ENCODE measurements at places on chromosomes 5 and 9. TPM values are rescaled to one million over a fixed set of nuclear protein-coding genes. Genes with fewer than 3 reads are reported as not detected.

DNA sequence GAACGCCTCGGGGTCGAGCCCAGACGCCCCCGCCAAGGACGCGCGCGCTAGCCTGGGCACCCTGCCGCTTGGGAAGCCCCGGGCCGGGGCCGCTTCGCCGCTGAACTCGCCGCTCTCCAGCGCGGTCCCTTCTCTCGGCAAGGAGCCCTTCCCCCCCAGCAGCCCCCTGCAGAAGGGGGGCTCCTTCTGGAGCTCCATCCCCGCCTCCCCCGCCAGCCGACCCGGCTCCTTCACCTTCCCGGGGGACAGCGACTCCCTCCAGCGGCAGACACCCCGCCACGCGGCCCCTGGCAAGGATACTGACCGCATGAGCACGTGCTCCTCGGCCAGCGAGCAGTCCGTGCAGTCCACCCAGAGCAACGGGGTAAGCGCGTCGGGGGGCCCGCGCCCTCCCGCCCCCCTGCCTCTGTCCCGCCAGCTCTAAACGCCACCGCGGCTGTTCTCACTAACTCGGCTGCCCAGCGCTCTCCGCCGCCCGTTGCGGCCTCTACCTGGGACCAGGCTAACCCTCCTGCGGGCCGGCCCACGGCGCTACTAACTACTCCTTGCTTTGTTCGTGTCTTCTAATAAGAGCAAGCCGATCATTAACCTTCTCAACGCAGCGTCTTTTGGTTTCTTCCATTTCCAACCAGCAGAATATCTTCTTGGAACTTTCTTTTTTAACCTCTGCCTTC lies 93.6 kb upstream of the OTULINL start:
- no peaks in the 10 kb centered on the region for H3K27me3 ChIP-seq
- H3K27ac ChIP-seq: no peak overlapping the region
- peaks cover 51% of the 10 kb centered on the region for H3K36me3 ChIP-seq
- H3K4me1 ChIP-seq: no peaks in the 10 kb centered on the region

The F12 gene
- total RNA-seq: 388 TPM

GRCh38 chr5:149392718-149393117 lies 13.6 kb upstream of the IL17B start:
- no peak for DNase-seq
- H3K36me3 ChIP-seq: no peaks in the 10 kb centered on the region
- no peaks in the 10 kb centered on the region for H3K4me1 ChIP-seq
- no peaks in the 10 kb centered on the region for H3K27me3 ChIP-seq

DNA sequence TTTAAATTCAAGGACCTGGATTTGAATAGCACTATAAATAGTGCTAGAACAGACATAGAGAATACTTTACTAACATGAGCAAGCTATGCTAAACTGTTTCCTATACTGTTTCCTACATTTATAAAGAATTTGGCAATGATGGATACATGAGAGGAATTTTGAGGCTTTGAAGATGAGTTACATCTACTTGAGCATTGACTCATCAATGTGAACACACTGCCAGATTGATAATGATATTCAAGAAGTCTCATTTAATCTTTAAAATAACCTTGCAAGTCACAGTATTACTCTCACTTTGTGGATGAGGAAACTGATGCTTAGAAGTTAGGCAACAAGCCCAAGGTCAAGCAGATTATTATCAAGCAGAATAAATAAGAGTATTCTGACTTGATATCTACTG lies 281.9 kb downstream of the DNAH5 start:
- no peak overlapping the region for H3K4me3 ChIP-seq
- no peaks in the 10 kb centered on the region for H3K4me1 ChIP-seq
- DNase-seq: no peak
- H3K27ac ChIP-seq: no peak overlapping the region
- no peaks in the 10 kb centered on the region for H3K36me3 ChIP-seq
- H3K27me3 ChIP-seq: no peaks in the 10 kb centered on the region

- H3K36me3 ChIP-seq: no peaks in the 10 kb centered on the region
- DNase-seq: no peak
Measured at GRCh38 chr5:68071736-68072135, 143.8 kb upstream of the PIK3R1 start.

GRCh38 chr9:101356619-101357018 lies 28.2 kb downstream of the BAAT start:
- DNase-seq: no peak
- no peaks in the 10 kb centered on the region for H3K27me3 ChIP-seq
- no peaks in the 10 kb centered on the region for H3K36me3 ChIP-seq
- peak overlapping the region; percentile 75 for H3K27ac ChIP-seq

The ROPN1L gene
- 0.24 TPM for total RNA-seq

- H3K4me3 ChIP-seq: no peak overlapping the region
- no peak for DNase-seq
- H3K27ac ChIP-seq: no peak overlapping the region
Measured at GRCh38 chr9:119366909-119367682, 2.1 kb downstream of the BRINP1 start.

GRCh38 chr5:21391506-21391905 lies 1403.5 kb upstream of the CDH18 start:
- no peak overlapping the region for H3K27ac ChIP-seq
- H3K4me1 ChIP-seq: no peaks in the 10 kb centered on the region
- DNase-seq: no peak
- H3K4me3 ChIP-seq: no peak overlapping the region
- no peaks in the 10 kb centered on the region for H3K36me3 ChIP-seq

The IL7R gene
- total RNA-seq: 0.75 TPM

DNA sequence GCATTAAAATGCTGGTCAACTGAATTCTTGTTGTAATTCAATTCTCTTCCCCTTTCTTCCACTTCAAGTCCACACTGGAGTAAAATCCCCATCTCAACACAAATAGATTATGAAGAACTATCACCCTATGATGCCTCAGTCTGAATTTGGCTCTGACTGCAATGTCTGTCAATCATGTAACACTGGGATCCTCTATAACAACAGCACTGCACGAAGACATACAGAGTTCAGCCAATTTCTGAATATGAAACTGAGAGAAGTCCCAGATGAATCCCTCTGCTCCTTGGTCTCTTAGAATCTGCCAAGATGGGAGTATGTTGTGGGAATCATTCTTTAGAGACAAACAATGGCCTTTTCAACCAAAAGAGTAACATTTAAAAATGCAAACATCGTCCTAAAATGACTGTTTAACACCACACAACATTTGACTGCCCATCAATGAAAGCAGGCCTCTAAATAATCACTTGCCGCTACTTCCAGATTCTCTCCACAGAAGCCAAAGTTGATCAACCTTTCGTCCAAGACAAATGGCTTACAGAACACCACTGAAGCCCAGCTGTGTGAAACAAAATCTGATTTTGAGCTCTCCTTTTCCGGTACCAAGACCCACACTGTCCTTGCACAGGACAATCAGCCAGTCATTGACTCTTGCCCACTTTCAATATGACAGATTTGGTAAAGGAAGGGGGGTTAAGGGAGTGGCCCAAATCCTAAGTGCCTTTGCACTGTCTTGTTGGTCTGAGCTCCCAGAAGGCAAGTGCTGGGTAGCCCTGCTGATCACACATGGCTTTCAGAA lies 258.0 kb downstream of the EBF1 start:
- no peak for DNase-seq
- no peaks in the 10 kb centered on the region for H3K4me1 ChIP-seq
- no peak overlapping the region for H3K27ac ChIP-seq
- H3K27me3 ChIP-seq: no peaks in the 10 kb centered on the region

The PCDHAC2 gene
- total RNA-seq: 0.93 TPM

DNA sequence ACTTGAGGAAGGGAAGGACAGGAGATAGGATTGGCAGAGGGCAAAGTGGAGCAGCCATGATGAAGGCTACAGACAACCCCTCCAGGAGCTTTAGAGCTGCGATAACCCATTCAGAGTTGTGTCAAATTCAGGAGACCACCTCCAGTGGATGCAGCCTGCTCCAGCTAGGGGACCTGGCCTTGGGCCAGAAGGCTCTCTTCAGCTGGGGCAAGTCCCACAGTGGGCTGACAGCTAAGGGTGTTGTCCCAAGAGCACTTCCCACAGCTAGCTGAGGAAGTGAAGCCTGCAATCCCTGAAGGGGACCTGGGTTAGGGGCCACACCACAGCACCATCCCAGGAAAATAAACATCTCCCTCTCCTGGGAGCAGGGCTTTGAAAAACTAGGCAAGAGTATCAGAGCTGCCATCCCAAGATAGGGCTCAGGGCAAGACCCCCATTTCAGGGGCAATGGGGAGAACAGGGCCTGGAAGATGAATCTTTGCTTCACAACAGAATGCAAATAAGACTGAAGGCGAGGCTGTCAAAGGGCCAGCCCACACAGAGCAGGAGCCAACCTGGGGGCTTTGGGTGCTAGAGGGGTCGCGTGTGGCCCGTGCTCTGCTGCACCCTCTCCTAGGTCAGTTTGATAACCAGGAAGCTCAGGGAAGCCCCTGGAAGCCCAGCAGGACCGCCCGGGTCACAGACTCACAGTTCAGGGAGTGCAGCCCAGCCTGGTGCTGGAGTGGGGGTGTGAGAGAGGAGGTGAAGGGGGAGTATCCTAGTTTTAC lies 19.3 kb upstream of the DAPK1 start:
- H3K36me3 ChIP-seq: no peaks in the 10 kb centered on the region
- DNase-seq: no peak
- no peak overlapping the region for H3K27ac ChIP-seq
- H3K27me3 ChIP-seq: no peaks in the 10 kb centered on the region
- no peaks in the 10 kb centered on the region for H3K4me1 ChIP-seq

DNA sequence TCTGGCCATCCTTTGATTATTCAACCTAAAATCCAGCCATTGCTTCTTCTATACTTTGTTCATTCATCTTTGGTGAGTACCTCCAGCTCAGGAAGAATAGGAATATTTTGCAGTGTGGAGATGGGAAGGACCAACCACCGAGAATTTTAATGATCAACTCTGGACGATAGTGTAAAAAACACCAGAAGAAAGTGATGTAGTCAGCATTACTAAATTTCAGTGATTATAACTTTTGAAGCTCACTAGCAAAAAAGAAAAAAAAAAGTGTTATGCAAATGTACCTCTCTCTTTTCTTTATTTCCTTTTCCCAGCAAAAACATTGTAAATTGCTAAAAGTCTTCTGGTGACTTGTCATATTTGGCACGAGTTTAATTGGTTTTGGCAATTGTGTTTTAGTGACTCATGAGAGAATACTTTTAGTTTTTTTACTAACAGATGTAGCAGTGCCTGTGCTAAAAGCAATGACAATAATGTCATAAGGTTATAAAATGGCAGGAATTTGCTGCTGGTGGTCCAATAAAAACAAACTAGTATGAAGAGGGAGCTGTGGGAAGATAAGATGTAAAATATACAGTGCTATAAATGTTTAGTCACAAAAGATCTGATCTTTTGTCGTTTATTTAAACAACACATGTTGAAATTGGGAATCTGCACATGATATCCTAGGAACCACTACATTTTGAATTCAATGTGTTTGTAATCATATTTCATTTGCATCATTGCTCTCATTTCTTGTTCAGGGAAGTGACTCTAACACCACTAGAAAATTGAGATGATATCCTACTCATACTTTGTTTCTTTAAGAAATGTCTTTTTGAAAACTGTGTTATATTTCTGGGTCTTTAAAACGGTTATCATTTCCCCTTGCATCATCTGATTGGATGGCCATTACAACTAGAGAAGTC lies 81.3 kb upstream of the ERCC6L2 start:
- H3K4me3 ChIP-seq: no peak overlapping the region
- no peaks in the 10 kb centered on the region for H3K36me3 ChIP-seq
- H3K27ac ChIP-seq: no peak overlapping the region
- no peaks in the 10 kb centered on the region for H3K4me1 ChIP-seq

The CBY3 gene
- not detected for total RNA-seq

The UNC13B gene
- total RNA-seq: 21.4 TPM

DNA sequence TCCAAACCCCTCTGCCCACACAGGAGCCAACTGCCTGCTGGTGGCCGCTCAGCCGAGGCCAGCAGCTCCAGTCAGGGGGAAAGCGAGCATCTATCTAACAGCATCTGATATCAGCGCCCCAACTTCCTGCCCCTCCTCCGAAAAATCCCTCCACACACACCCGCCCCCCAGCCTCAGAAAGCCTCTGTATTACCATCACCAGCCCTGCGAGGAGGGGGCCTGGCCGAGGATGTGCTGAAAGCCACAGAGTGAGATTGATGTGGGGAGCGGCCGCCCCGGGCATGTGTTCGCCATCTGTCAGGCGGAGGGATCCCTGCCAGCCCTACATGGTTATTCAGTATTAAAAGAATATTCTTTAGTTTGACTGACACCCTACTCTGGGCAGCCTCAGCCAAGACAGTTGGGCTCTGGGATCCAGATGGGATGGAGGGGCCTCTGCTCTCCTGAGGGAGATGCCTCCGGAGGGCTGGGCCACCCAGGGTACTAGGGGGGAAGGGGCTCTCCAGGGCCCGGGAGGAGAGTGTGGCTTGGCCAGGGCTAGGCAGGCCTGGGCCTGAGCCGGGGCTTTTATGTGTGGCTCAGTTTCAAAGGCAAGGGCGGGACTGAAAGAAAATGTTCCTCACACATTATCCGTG lies 98.0 kb downstream of the HSD17B3 start:
- DNase-seq: no peak
- H3K36me3 ChIP-seq: no peaks in the 10 kb centered on the region
- no peaks in the 10 kb centered on the region for H3K27me3 ChIP-seq
- no peak overlapping the region for H3K27ac ChIP-seq
- H3K4me3 ChIP-seq: no peak overlapping the region

The CCL28 gene
- 1.2 TPM for total RNA-seq

DNA sequence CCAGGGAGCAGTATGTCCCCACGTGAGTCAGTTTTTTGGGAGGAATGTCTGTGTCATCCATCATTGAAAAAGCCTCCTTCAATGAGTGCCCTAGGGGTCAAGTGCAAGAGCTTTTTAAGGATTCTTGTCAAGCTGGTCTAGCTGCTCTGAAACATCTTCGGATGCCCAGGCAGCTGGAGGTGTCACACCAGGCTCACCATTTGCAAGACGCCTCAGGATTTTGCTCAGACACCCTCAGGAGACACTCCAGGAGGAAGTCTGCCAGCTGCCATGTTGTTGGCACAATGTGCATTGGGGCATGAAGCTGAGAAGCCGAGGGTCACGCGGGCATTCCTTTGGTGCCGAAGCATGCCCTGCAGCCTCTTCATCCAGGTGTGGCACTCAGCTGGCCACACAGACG lies 111.1 kb upstream of the S1PR3 start:
- H3K27me3 ChIP-seq: no peaks in the 10 kb centered on the region
- H3K4me1 ChIP-seq: no peaks in the 10 kb centered on the region
- H3K36me3 ChIP-seq: no peaks in the 10 kb centered on the region
- DNase-seq: no peak
- no peak overlapping the region for H3K27ac ChIP-seq

The TCF7 gene
- 2.0 TPM for total RNA-seq

- H3K27ac ChIP-seq: no peak overlapping the region
- H3K36me3 ChIP-seq: no peaks in the 10 kb centered on the region
- no peaks in the 10 kb centered on the region for H3K27me3 ChIP-seq
- H3K4me1 ChIP-seq: no peaks in the 10 kb centered on the region
- no peak overlapping the region for H3K4me3 ChIP-seq
Measured at GRCh38 chr9:30060976-30061375, 2323.5 kb upstream of the ACO1 start.

DNA sequence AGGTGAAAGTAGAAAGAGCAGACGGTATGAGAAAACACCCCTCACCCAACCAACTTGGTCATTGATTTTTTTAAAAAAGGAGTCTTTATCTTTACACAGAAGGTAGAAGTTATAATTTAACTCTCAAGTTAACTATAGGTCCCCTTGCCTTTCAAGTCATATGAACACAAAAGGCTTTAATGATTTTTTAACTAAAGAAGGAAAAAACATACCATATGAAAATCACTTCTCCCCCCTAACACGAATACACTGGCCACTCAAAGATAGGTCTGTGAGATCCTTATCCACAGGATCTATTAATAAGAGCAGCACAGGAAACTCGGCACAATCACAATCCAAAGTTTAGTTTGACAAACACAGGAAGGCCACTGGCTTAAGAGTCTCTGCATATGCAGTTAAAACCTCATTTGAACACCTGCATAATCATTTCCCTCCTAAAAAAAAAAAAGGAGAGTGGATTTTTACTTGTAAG lies 138.0 kb downstream of the ENC1 start:
- H3K27me3 ChIP-seq: no peaks in the 10 kb centered on the region
- H3K4me1 ChIP-seq: peaks cover 31% of the 10 kb centered on the region
- H3K27ac ChIP-seq: no peak overlapping the region
- H3K36me3 ChIP-seq: no peaks in the 10 kb centered on the region
- no peak overlapping the region for H3K4me3 ChIP-seq
- DNase-seq: no peak

The CTSV gene
- not detected for total RNA-seq
